ENCODE measurements at places on chromosomes 1 and 21. TPM values are rescaled to one million over a fixed set of nuclear protein-coding genes. Genes with fewer than 3 reads are reported as not detected.

Gene NBPF9
- total RNA-seq: 3.9 TPM

Gene EXO5
- 2.2 TPM for total RNA-seq

Gene STIL
- total RNA-seq: 0.48 TPM

Gene RABGGTB
- 99.0 TPM for total RNA-seq

Gene TRIM58
- 0.77 TPM for total RNA-seq

Gene PDE4B
- total RNA-seq: 127 TPM

Gene PROK1
- 0.15 TPM for total RNA-seq

Gene FAM151A
- total RNA-seq: not detected

Gene SPRR5
- not detected for total RNA-seq

Gene S100A7A
- not detected for total RNA-seq

Gene SLC2A5
- total RNA-seq: 12.8 TPM

Gene MYCL
- 0.20 TPM for total RNA-seq

Gene OR2G6
- not detected for total RNA-seq

Gene ESPN
- total RNA-seq: not detected

Gene KRTAP11-1
- not detected for total RNA-seq

Gene SLAMF1
- 0.06 TPM for total RNA-seq

Gene CLCA1
- total RNA-seq: 0.09 TPM

Gene IFI6
- total RNA-seq: 7.8 TPM

Gene SLC30A1
- 3.3 TPM for total RNA-seq

Gene ANKRD65
- total RNA-seq: 2.4 TPM

Gene SLC9C2
- total RNA-seq: not detected

Gene ELAPOR1
- 0.11 TPM for total RNA-seq

Gene C1orf146
- total RNA-seq: not detected

Gene OR2M3
- total RNA-seq: not detected

Gene AGMAT
- total RNA-seq: 2.6 TPM

Gene UMODL1
- total RNA-seq: not detected

Gene OR6K3
- not detected for total RNA-seq

Gene EDN2
- not detected for total RNA-seq

Gene INAVA
- total RNA-seq: not detected

Gene ACKR1
- 14.9 TPM for total RNA-seq

Gene GNAT2
- total RNA-seq: not detected

Gene LORICRIN
- total RNA-seq: not detected

Gene ZFP69B
- total RNA-seq: 0.32 TPM

Gene EPHA2
- total RNA-seq: 3.2 TPM

Gene PLA2G2F
- not detected for total RNA-seq

Gene USH2A
- total RNA-seq: not detected

Gene OR2L13
- not detected for total RNA-seq

Gene CIART
- total RNA-seq: 6.2 TPM

Gene DENND2C
- total RNA-seq: 12.6 TPM

Gene TINAGL1
- 28.5 TPM for total RNA-seq

Gene PLCH2
- 0.06 TPM for total RNA-seq

Gene GPR153
- total RNA-seq: 2.2 TPM

Gene SHCBP1L
- not detected for total RNA-seq

Gene UBE2Q1
- total RNA-seq: 61.4 TPM

Gene LRIG2
- 3.4 TPM for total RNA-seq
